ENCODE measurements at places on chromosomes 13 and 19.

GRCh38 chr13:41034881-41035280 is 15.8 kb upstream of the ELF1 start:
- no peak for DNase-seq

- DNase-seq = peak; percentile 69
These were observed 48.9 kb upstream of the EPHX3 start for GRCh38 chr19:15280915-15281683.

DNA sequence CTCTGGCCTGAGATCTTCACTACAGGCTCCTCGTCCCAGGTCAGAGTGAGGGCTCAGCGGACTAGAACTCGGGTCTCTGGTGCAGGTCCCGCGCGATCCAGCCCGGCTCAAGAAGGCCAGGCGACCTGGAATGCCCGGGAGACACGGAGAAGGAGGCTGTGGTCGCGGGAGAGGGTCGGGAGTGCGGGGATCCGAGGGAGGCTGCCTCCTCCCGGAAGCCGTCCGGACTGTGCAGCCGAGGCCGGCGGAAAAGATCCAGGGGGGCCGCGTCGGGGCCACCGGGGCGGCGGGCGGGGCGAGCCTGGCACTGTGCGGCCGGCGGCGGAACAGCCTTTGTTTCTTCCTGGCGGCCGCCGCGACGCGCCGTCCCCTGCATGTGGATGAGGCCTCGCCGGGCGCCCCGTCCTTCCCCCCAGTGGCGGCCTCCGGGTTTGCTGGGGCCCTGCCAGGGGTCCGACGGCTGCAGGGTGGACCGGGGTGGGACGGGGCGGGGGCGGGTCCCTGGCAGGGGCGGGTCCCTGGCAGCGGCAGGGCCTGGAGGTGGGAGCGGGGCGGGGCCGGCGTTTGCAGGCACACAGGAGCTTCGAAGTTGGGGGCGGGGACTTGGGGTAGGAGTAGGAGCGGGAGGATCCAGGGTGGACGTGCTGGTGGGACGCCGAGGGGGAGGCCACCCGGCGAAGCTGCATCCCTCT is 1.0 kb upstream of the SLC7A10 start:
- no peak for DNase-seq

DNA sequence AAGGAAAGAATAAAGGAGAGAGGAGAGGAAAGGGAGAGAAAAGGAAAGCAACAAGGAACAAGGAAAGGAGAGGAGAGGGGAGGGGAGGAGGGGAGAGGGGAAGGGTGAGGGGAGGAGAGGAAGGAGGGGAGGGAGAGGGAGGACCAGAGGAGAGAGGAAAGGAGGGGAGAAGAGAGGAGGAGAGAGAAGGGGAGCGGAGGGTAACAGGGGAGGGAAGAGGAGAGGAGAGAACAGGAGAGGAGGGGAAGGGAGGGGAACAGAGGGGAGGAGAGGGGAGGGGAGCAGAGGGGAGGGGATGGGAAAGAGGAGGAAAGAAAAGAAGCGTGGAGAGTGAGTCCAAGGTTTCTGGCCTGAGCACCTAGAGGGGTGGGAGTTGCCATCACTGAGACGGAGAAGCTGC is 26.7 kb downstream of the FAAP24 start:
- DNase-seq = no peak

Data from anterior cingulate cortex (tissue), 58 donors.